Foreskin keratinocyte (primary cell): ENCODE measurements at places on chromosomes 16 and 17. TPM values are rescaled to one million over a fixed set of nuclear protein-coding genes. Genes with fewer than 3 reads are reported as not detected.

DNA sequence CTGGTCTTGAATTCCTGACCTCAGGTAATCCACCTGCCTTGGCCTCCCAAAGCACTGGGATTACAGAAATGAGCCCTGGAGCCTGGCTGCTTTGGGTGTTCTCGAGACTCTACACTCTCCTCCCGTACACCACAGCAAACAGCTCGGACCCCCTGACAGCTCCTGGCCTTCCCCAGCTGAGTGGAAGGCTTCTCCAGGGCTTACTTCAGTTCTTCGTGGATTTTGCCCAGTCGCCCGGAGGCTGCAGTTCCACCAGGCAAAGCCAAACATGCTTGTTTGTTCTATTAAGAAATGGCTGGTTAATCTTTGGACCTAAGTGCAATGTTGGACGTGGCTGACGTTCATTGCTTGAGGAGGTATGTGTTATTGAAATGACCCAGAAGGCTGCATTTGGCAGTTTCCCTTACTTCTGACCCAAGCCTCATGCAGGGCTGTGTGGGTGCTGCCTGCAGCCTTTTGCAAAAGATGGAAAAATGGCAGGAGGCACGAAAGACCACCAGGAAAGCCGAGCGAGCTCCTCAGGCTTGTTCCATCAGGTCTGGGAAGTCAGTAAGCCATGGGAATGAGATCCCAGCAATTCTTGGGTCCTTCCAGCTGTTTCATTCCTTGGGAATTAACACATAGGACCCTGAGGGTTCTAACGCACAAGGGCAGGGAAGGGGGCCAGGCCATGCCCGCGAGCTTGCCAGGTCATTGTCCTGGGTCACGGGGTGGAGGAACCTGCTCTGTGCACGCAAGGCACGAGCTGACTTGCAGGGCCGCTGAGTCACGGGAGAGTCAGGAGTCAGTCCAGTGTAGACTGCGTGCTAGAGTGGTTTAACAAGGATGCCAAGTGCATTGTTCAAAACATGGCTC lies 23.9 kb upstream of the KLHDC4 start:
- DNase-seq: peak; percentile 98

DNA sequence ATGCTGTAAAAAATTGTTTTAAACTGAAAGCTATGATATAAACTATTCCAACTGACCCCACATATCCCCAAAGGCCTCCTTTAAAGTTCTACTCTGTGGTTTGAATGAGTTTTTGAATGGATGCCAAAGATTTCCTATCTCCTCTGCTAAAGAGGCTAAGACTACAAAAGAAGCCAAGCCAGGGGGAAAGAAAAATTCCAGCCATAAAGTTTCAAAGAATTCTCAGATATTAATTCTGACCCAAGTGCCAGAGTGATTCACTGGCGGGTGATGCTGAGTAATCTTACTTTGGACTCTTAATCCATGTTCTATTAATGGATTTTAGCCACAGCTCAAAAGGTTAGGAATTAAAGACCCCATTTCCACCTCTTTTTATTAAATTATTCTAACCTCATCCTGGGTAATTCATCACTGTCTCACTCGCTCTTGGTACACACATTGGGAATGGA lies 60.7 kb downstream of the HS3ST3A1 start:
- no peak for DNase-seq

- no peak for DNase-seq
These were observed 4.4 kb downstream of the TRAP1 start for GRCh38 chr16:3712861-3713372.

- no peak for DNase-seq
These were observed 15.1 kb downstream of the ADCY7 start for GRCh38 chr16:50281391-50282009.

Gene HIGD1B
- total RNA-seq: not detected in 2 replicates

- DNase-seq: peak; percentile 33
These were observed 21.0 kb upstream of the ITGAX start for GRCh38 chr16:31333686-31334649.

DNA sequence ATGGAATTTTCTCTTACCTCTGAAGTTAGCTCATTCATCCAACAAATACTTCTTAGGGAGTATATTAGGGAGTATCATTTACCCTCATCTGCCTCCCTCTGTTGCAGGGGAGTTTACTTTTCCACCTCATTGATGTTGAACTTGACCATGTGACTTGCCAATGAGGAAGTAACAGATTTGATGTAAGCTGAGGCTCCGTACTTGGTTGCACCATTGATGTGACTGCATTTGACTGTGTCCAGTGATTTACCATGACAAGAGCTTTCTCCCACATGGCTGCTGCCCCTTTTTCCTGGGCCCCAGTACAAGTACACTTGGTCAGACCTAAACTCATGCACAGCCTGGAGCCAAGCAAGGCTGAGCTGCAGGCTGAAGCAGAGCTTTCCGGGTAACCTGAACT lies 81.6 kb upstream of the HS3ST2 start:
- no peak for DNase-seq

GRCh38 chr17:9839433-9839832 lies 13.7 kb downstream of the GLP2R start:
- DNase-seq: no peak
